Lower leg skin (tissue), 4 donors: ENCODE measurements at places on chromosomes 1 and 21.

- DNase-seq, result no peak
Measured at GRCh38 chr1:223041481-223041880, 101.6 kb downstream of the TLR5 start.

DNA sequence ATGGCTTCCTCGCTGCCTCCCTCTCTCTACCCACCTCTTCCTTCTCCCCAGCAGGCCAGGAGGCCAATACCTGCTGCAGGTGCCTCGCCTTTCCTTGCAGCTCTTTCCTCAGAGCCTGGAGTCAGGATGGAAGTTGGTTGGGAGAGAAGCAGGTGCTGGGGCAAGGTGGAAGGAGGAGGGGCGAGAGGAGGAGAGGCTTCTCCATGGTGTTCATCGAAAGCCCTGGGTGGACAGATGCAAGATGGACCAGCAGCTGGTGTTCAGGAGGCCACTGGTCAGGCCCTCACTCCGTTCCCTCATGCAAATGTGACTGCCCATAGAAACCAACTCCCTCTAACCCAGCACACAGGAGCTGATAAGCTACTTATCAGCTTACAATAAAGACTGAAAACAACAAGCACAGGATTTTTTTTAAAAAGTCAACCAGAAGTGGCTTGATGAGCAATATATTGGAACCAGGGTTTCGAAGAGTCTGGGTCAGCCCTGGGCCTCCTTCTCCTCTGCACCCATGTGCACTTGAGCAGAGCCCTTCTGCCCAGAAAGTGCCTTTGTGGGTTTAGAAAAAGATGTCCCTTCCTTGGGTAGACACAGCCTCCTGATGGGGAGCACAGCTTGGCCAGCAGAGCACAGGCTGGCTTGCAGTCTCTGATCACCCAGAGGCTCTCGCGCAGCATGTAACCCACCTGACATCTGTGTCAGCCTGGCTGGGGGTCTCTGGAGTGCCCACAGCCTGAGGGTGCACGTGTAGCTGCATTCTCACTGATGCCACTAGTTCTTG lies 16.6 kb upstream of the GSTM4 start:
- DNase-seq, result no peak

DNA sequence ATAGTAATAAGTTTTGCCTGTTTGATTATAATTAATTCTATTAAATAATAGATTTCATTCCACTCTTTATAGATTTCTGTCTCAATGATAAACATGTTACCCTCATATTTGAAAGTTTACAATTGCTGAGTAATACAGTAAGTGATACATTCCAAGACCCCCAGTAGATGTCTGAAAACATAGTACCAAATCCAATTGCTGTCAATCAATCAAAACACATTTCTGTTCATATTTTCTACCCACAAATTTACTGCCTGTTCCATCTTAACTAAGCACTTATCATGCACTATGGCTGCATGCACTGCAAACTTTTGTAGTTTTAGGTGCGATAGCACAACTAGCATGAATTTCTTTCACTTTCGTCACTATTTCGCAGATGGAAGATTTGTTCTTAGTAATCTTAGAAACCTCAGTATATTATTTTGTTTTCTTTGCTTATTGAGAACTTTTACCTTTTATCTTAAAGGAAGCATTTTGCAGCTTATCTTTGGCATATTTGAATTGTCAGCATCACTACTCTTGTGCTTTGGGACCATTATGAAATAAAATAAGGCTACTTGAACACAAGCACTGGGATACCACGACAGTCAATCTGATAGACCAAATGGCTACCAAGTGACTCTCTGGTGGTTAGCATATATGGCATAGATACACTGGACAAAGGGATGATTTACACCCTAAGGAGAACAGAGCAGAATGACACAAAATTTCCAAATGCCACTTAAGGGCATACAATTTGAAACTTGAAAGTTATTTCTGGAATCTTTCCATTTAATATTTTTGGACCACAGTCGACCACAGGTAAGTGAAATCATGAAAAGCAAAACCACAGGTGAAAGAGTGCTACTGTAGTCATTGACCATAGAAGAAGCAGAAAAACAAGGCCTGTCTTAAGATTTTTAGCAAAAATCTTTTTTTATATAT lies 67.6 kb downstream of the RGS13 start:
- no peak for DNase-seq

DNA sequence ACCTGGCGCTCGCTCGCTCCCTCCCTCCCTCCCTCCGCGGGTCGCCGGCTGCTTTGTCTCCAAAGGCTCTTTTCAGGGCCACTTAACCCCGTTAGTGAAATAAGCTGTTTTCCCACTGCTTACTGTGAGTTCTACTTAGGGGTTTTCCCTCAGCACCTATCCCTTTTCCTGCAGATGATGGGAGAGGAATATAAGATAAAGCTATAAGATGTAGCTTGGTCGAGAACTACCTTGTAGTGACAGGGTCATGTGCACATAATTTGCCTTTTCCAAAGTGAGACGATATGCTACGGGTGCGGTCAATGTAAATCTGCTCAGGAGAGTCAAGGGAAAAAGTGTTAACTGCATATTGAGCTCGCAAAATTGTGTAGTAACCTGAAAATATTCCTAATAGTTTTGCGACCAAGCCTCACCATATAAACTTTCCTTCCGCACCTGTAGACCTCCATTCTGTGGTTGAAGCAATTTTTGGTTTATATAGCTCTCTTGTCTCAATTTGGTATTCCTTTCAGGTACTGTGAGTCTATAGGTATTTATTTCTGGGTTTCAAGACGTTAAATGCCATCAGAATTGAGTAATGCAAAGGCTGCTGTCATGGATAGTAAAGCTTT lies 55.8 kb upstream of the BOLA1 start:
- peak; percentile 25 for DNase-seq
